LHCN-M2 (cell line): ENCODE measurements at places on chromosomes 13 and 19. TPM values are rescaled to one million over a fixed set of nuclear protein-coding genes. Genes with fewer than 3 reads are reported as not detected.

VSTM1 gene
- not detected in 2 replicates for total RNA-seq

DNA sequence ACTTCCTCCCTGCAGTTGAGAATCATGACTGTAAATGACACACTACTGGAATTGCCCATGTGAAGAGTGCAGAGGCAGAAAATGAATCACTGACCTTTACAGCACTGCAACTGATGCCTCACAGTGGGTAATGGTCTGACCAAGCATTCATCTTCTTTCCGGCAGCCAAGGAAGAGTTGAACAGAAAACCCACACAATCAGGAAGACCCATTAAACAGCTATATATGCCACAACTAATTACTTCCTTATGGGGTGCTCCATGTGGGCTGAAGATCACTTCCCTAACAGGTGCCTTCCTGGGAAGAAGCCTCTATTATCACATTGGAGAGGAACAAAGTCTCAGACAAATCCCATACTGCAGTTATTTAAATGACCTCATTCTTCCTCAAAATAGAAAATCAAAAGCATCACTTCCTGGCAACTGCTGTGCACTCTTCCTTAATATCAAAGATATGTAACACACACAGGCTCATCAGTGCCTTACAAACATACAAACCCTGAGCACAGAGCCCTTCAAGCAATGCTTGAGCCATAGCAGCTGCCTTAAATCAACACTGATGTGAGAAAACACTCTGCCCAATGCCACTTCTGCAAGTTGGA lies 45.8 kb downstream of the RUBCNL start:
- peak; percentile 73 for DNase-seq

DNA sequence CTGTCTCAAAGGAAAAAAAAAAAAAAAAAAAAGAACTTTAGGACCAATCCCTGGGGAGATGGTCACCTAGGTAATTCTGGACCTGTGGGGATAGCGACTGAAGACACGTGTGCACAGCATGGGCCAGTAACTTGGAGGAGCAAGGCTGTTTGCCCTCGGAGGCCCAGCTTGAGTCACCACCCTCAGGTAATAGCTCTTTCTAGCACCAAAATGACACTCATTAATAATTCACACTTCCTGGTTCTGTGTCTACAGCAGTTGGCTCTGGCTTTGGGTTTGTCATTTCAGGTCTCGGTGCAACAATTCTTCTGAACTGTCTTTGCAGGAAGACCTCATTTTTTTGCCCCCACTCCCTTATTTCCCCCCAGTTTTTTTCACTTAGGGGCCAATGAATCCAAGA lies 3.9 kb upstream of the ATP11A start:
- DNase-seq = no peak

DNA sequence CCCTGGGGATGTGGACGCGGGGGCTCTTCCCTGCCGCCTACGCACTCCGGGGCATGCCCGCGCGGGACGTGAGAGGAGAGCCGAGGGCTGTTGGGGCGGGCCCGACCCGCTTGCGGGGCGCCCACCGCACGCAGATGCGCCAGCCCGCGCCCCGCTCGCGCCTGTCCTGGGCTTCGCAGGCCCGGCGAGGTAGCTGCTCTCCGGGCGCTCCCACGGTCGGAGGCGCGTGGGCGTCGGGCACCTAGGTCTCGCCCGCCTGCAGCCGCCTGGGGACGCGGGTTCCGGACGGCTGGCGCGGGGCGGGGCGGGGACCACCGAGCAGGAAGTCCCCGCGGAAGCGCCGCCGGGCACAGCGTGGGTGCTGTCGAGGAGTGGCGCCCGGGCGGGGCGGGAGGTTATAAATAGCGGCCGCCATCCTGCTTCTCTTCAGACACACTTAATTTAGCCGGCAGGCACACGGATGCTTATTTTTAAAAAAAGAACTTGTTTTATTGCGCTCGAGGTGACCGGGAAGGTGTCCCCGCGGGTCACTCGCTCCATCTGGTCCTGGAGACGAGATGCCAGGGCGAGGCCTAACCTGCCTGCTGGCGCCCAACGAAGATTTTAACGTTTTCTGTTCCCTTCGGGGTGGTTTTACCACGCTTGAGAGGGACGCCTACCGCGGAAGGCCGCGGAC lies 561 bp upstream of the GJA3 start:
- DNase-seq = no peak

DNA sequence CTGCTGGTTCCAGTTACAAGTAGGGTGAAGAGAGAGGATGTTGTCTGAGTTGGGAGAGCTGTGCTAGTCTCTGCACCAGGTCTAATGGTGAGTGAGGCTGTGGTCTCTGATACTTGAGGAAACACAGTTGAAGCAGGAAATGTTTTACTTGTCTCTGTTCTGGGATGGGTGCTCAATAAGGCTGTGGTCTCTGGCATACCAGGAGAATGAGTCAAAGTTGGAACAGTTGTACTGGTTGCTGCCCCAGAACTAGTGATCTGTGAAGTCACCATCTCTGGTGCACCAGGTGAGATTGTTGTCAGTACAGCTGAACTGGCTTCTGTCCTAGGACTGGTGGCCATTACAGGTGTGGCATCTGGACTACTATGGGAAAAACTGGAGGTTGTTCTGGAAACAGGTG lies 74.7 kb downstream of the MUC16 start:
- DNase-seq = no peak

DNA sequence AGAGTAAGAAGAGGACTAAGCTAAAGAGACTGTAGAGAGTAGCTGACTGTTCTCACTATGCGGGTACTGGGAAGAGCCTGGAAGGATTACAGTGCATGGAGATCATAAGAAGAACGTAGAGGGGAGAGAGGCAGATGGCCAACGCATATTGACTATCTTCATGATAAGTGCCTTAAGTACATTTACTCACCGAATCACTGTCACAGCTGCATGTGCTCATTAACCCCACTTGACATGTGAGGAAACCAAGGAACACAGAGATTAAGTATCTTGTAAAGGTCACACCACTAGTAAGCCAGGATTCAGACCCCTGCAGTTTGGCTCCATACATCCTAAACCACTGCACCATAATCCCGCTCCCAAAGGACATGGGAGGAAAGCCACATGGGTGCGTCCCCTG lies 34.1 kb downstream of the SMAD9 start:
- DNase-seq = no peak

ECSIT gene
- total RNA-seq = 24.8 and 32.1 TPM in 2 replicates

GRCh38 chr13:111115965-111116521 lies 933 bp downstream of the ARHGEF7 start:
- DNase-seq = no peak

GAMT gene
- 100 and 110 TPM in 2 replicates for total RNA-seq

GRCh38 chr19:40219721-40220276 lies 1.6 kb upstream of the TTC9B start:
- peak; percentile 61 for DNase-seq

- DNase-seq = no peak
Measured at GRCh38 chr13:46595136-46595884, 42.3 kb downstream of the LRCH1 start.

- peak; percentile 99 for DNase-seq
Measured at GRCh38 chr19:4379383-4380253, 20.7 kb downstream of the SH3GL1 start.

DNA sequence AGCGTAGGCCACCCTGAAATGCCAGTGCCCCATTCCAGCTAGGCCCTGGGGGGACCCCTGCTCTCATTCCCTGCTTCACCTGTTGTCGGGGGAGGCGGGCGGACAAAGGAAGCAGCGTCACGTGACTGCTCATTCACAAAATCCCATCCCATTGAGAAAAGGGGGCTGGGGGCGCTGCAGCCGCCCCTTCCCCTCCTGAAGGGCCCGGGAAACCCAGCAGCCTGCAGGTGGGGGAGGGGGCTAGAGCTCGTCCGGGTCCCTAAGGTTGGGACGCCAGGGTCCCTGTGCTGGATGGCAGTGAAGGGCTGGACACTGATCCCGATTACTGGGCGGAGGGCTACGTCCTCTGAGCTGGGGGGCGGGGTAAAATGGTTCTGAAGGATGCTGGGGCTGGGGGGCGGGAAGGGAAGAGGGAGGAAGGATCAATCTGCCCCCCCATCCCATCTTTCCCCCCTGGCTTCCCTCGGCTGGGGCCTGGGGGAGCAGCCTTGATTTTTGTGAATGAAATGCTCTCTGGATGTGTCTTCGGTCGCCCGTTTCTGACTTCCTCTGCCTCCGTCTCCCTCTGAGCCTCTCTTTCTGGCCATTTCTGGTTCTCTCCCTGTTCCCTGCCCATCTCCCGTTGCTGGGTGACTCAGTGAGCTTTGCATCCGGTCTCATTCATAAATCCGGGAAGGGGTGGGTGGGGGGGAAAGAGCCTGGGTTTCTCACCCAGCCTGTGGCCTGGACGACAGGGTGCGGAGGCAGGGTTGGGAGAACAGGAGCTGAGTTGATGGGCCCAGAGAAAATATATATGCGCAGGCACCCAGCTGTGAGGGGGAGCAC lies 816 bp downstream of the SPRED3 start:
- peak; percentile 87 for DNase-seq

MYPOP gene
- total RNA-seq = 3.2 and 3.5 TPM in 2 replicates

- DNase-seq = peak; percentile 49
Measured at GRCh38 chr13:23020246-23020843, 160.4 kb upstream of the SGCG start.

- DNase-seq = no peak
Measured at GRCh38 chr13:53151336-53152056, 122.9 kb downstream of the OLFM4 start.

KPNA3 gene
- 33.5 and 38.6 TPM in 2 replicates for total RNA-seq

ZNF813 gene
- total RNA-seq = 3.5 and 5.7 TPM in 2 replicates

GRCh38 chr19:33039108-33039599 lies 25.5 kb downstream of the RHPN2 start:
- no peak for DNase-seq

MYO16 gene
- total RNA-seq = not detected in 2 replicates

- DNase-seq = peak; percentile 48
Measured at GRCh38 chr19:44808463-44809371, at the start of gene BCAM. TSS of gene BCAM (plus strand) at chr19:44809103. CDS start at chr19:44809125, 22 bp downstream.

- DNase-seq = peak; percentile 37
Measured at GRCh38 chr13:32427852-32428580, at the start of gene N4BP2L1. TSS of gene N4BP2L1 (minus strand) at chr13:32428130. CDS start at chr13:32428082, 48 bp downstream.

NUMBL gene
- total RNA-seq = 39.9 and 41.3 TPM in 2 replicates

GRCh38 chr13:112238436-112238995 lies 137.6 kb upstream of the SPACA7 start:
- DNase-seq = no peak

LILRA6 gene
- not detected in 2 replicates for total RNA-seq

DNA sequence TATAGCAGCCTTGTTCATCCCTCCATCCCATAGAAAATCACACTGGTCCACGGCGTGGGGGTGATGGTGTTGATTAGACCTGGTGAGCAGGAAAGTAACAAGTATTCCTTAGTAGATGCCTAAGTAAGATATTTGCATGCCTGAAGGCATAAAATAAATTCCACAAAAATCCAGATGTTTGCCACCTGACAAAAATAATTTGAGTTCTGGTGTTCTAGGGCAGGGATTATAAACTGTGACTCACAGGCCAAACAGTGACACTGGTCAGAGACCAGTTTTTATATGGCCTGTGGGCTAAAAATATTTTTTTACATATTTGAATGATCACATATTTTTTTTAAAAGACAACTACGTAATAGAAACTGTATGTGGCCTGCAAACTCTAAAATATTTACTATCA lies 310.7 kb downstream of the RFC3 start:
- DNase-seq = no peak

PSG11 gene
- total RNA-seq = not detected in 2 replicates

DNA sequence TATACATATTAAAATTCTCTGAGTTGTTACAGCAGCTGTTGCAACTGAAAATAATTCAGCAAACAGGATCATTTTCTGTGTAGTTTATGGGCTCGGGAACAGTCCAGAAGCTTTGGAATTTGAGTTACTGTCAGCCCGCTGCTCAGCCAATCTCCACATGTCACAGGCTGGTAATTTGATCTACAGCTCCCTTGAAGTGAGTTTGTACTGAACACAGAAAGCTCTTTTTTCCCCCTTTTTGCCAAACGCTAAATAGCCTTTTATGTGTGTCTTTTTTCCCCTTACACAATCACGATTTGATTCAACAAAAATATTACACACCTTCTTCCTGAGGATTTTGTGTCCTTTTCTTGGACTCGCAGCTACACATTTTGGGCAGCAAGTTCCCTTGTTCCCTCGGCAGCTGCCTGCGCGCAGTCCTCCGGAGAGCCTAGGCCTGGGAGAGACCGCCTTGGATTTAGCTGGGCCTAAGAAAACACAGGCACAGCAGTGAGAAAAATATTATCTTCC lies 371.4 kb downstream of the KCNRG start:
- DNase-seq = peak; percentile 91

NXNL1 gene
- total RNA-seq = not detected in 2 replicates

SHD gene
- 39.4 and 122 TPM in 2 replicates for total RNA-seq

SOX1 gene
- not detected in 2 replicates for total RNA-seq

DNA sequence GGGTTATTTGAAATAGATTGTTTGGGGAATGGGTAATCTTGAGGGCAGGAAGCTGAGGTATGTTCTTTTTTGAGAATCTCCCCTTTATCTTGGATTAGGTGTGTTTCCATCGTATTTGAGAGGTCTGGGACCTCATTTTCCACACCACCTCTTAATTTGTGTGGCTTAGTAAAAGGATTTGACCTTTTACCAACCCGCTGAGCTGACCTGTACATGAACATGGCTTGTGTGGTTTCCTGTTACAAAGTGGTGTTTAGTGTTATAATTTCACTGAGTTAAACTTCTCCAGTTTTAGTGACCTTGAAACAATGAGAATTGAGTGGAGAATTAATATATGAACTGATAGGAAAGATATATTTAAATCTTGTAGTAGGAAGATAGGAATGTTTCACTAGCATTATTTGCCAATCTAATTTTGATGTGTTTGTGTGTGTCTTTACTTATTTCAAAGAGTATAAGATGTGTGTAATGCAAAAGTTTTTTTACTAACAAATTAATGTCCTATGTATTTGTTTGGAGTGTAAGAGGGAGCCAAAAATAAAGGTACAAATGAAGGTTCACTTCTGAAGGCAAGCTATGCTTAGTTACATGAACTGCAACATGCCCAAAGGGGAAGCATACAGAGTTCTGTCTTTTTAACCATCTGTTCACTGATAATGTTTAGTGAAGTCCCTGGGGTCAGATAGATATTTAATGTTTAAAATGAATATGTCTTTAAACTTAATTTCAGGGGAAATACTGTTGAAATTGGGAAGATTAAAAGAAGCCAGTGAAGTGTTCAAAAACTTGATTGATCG lies 17.1 kb downstream of the NAA16 start:
- no peak for DNase-seq

DNA sequence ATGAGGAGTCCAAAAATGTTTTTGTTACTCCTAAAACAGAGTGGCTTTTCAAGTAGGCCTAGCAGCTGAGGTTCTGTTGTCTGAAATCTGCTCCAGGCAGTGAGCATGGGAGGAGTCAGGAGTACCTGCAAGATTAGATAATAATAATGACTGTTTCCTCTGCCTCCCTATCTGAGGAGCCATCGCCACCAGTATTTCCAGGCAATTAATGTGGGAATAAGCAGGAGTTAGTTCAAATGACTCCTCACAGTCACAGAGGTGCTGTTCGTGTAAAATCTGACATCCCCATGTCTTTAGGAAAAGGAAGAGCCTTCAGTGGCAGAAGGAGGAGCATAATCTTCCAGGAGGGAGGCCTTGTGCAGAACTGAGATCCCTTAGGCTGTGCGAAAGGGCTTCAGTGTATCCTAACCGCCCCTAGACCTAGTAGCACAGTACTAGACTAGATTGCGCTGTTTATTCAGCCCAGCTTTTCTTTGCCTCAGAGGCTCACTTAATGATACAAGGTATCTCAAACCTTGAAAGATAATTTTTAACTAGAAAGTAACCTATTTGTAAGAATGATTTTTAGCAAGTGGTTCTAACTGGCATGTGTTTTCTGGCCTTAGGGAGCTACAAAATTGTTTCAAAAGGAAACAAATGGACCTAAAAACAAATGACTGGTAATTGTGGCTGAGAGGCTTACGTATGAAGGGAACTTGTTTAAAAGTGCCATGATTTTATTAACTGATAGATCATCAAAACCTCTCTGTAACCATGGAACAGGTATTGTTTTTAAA lies 49.0 kb downstream of the FREM2 start:
- no peak for DNase-seq

- no peak for DNase-seq
Measured at GRCh38 chr19:2837430-2837829, 3.8 kb upstream of the ZNF555 start.
